Activated naive CD8-positive, alpha-beta T cell treated with anti-CD3 and anti-CD28 coated beads, Interleukin-2, amount 10 ng/mL, durations not matched to agents 7 days and 5 days (primary cell): ENCODE measurements at places on chromosomes 7 and 10. TPM values are rescaled to one million over a fixed set of nuclear protein-coding genes. Genes with fewer than 3 reads are reported as not detected.

The RBM17 gene
- 185 TPM for total RNA-seq

The BMI1 gene
- total RNA-seq, result 40.0 TPM

The TAC1 gene
- not detected for total RNA-seq

The ARMS2 gene
- not detected for total RNA-seq

The OR6B1 gene
- not detected for total RNA-seq

The MYOZ1 gene
- not detected for total RNA-seq

The HTR5A gene
- not detected for total RNA-seq

The GPR146 gene
- 2.1 TPM for total RNA-seq

The MALRD1 gene
- not detected for total RNA-seq

The ASZ1 gene
- total RNA-seq, result not detected

The AIMP2 gene
- total RNA-seq, result 23.8 TPM

The A1CF gene
- total RNA-seq, result not detected

The HPS6 gene
- total RNA-seq, result 25.8 TPM

The PRF1 gene
- 165 TPM for total RNA-seq

The CTTNBP2 gene
- not detected for total RNA-seq

The NAT16 gene
- not detected for total RNA-seq

The DNAJC12 gene
- 4.1 TPM for total RNA-seq

The ELMO1 gene
- 78.6 TPM for total RNA-seq

The ZNF273 gene
- 12.6 TPM for total RNA-seq

The NEUROD6 gene
- total RNA-seq, result not detected

The COL17A1 gene
- not detected for total RNA-seq

The SDHAF3 gene
- 20.8 TPM for total RNA-seq

The PTN gene
- not detected for total RNA-seq

The NFE2L3 gene
- 10.3 TPM for total RNA-seq

The ANKRD7 gene
- not detected for total RNA-seq

The SKIDA1 gene
- total RNA-seq, result 0.09 TPM

The SVIL gene
- 10.3 TPM for total RNA-seq
